ENCODE measurements at places on chromosomes 7 and 10.

DNA sequence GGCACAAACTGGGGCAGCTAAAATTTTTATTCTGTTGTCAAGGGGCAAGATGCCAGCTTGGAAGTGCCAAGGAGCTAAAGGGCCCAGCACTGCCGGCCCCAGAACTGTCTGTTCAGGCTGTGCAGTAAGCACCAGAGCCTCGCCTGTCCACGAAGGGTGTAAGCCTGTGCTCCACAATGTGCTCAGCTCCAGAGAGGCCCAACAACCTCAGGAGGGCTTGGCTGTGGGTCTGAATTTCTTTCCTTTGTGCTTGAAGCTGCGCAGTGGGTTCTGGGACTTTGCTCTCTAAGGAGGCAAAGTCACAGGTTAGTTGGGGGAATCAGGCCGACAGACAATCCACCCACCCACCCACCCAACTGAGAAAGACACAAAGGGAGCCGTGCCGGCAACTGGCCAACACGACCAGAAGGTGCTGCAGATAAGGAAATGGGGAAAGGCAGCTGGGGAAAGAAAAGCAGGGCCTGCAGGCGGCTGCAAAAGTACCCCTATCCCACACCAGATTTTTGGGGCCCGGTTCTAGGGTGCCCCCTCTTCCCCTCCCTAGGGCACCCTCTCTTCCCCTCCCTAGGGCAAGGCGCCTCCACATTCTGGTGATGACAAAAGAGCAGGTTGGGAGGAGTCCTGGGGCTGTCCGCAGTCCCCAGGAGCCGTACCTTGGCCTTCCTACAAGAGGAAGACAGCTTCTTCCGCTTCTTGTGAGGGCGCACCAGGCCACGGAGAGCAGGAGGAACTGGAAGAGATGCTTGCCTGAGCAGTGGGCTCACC, 7.7 kb downstream of the DDX56 start:
- DNase-seq: no peak

GRCh38 chr7:142925413-142925812, 8.1 kb downstream of the TRPV5 start:
- DNase-seq: no peak

GRCh38 chr10:3666525-3667302, 118.3 kb downstream of the KLF6 start:
- DNase-seq: peak; percentile 21

GRCh38 chr10:5546891-5547680, 22.3 kb downstream of the CALML3 start:
- no peak for DNase-seq

DNA sequence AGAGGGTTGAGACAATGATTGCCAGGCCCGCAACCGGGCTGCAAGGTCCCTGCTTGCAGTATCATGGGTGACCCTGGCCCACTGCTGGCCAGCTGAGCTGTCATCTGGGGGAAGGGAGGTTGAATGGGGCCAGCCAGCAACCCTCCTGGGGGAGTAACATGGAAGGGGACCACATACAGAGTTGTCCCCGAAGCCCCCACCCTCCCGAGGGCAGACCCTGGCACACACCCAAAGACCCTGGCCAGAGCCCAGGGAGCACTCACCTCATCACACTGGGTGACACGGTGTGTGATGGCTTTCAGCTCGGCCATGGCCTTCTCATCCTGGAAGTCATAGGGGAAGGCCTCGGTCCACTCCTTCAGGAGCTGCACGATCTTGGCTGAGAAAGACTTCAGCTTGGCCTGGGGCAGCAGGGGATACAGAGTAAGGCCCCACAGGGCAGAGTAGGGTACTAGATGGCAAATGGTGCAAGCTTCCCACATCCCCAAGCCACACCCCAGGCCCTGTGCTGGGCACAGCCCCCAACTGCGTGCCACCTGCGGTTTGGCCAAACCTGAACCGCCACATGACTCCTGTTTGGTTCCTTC, 63.4 kb downstream of the CSGALNACT2 start:
- no peak for DNase-seq

DNA sequence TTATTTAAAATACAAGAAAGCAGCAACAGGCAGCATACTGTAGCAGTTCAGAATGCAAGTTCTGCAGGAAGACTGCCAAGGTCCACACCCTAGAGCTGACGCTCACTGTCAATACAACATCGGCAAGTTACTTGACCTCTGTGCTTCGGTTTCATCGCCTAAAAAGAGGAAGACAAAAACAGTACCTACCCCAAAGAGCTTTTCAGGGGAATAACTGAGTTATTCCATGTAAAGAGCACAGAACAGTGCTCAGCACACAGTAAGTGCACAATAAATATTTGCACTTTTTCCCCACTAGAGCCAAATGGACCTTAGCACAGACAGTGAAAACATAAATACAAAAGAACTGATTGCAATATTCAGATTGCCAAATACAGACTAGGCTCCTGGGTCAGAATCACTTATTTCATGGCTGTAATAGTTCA, 88.6 kb downstream of the USP6NL start:
- DNase-seq: no peak

DNA sequence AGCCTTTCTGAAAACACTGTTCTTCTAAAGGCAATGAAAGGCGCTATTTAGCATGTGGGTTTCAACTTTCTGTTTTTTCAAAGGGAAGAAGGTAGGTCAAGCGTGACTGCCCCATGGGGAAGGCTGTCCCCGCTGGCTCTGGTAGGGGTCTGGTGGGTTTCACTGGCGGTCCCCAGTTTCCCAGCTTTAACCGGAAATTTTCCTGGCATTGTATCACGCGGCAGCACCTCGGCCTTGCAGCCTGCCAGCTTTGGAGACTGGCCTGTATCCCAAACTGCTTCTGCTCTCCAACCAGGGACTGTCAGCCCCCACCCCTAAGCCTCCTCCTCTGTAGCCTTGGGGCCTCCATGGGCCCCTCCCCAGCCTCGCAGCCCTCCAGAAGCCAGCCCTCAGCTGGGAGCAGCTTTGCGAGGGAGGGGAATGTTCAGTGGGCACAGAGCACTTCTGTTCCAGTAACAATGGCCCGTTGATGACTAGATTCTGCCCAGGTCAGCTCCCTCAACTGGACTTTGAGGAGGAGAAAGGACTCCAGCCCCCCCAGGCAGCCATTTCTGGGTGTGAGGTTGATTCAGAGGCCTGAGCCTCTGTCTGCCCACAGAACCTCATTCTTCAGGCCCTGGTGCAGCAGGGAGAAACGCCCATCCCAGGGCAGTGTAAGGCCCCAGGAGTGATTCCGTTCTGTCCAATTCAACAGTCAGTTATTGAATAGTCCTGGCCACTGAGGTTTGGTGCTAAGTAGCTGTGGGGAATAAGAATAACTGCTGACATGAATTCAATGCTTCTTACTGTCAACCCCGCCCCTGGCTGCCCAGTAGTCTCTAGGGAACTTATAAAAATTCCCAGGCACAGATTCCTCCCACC, 17.1 kb downstream of the CHST3 start:
- no peak for DNase-seq

- no peak for DNase-seq
Observed at GRCh38 chr7:137110535-137110934, 233.0 kb downstream of the PTN start.

GRCh38 chr10:2222631-2223030, 485.3 kb upstream of the ADARB2 start:
- DNase-seq: no peak

GRCh38 chr10:88983206-88983605, 7.4 kb upstream of the FAS start:
- DNase-seq: no peak

DNA sequence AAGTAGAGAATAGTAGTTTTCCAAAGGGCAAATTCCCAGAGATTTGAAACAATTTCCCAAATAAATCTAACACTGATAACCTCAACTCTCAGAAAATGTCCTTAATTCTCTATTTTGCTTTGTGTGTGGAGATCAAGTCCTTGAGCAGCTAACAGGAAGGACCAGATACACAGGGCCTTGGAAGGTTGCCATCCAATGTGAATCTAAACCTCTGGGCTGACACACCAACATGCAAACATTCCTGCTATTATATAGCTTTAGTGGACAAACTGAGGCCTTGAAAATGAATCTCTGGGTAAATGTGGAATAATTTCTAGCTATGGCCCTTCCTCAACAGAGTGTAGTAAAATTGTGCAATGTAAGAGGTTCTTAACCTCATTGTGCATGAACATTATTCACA, 44.1 kb upstream of the PARD3 start:
- DNase-seq: no peak

GRCh38 chr7:1829111-1829510, 159.0 kb downstream of the ELFN1 start:
- DNase-seq: no peak

GRCh38 chr10:80415734-80416478, 7.6 kb downstream of the PRXL2A start:
- no peak for DNase-seq

- DNase-seq: no peak
Observed at GRCh38 chr10:27724287-27724686, 21.3 kb downstream of the MKX start.

DNA sequence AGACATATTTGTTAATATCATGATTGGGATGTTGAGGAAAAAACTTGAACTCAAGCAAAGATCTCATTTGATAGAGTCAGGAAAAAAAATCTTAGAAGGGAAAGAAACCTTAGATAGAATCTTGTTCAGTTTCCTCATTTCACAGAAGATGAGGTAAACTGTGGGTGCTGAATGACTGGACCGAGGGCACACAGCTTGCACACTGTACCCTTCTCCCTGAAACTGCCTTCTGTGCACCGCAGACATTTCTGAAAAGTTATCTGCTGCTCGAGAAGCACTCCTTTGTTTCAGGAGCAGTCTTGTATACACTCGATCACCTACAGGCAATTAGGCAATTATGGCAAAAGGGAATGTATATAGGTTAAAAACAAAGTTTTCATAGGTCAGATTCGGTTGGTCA, 167.4 kb downstream of the SKAP2 start:
- DNase-seq: no peak

GRCh38 chr7:33937871-33938270, 32.5 kb downstream of the BMPER start:
- DNase-seq: no peak

- DNase-seq: no peak
Observed at GRCh38 chr7:93203496-93203895, 22.8 kb downstream of the HEPACAM2 start.

GRCh38 chr7:1975581-1975980, 257.2 kb downstream of the MAD1L1 start:
- no peak for DNase-seq

GRCh38 chr7:73606801-73607691, 17.3 kb downstream of the MLXIPL start:
- DNase-seq: peak; percentile 42

- no peak for DNase-seq
Observed at GRCh38 chr10:621513-621912, 68.0 kb downstream of the DIP2C start.

- DNase-seq: no peak
Observed at GRCh38 chr7:19554581-19554980, 154.3 kb downstream of the POLR1F start.

- peak; percentile 23 for DNase-seq
Observed at GRCh38 chr7:2030475-2031450, 202.0 kb downstream of the MAD1L1 start.
